ENCODE measurements at places on chromosomes 6 and 20. TPM values are rescaled to one million over a fixed set of nuclear protein-coding genes. Genes with fewer than 3 reads are reported as not detected.

DNA sequence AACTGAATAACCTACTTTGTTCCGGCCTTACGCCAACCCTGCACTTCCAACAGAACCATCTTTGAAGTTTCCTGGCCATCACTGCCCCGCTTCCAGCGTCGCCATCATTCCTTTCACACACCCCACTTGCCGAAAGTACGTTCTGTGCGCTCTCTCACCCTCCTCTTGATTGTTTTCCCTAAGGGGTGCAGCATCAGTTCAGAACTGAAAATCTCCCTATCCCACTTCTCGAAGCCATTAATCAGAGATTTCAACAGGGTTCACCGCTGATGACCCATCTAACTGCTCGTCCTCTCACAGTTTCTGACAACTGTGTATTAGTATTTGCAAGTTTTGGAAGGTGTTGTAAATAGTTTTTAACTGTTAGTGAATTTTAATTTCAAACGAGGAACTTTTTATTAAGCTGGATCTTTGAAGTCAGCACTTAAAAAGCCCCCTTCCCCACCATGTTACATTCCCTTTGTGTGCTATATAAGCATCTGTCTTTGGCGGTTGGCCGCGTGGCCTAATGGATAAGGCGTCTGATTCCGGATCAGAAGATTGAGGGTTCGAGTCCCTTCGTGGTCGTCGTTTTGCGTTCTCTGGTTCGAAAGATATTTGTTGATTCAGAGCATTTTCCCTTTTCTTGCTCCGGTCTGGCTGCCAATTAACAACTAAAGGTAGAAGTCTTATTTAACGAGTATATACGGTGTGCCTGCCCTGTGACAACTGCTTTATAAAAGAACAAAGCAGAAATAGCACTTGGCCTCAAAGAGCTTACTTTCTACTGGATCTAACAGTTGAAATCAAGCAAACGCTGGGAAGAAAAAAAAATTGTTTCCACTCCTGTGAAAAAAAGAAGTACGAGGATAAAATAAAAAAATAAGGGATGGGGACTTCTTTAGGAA, 42.6 kb downstream of the TRIM27 start:
- no peak for DNase-seq

ANKRD66 gene
- total RNA-seq = not detected

SAMD5 gene
- not detected for total RNA-seq

DNA sequence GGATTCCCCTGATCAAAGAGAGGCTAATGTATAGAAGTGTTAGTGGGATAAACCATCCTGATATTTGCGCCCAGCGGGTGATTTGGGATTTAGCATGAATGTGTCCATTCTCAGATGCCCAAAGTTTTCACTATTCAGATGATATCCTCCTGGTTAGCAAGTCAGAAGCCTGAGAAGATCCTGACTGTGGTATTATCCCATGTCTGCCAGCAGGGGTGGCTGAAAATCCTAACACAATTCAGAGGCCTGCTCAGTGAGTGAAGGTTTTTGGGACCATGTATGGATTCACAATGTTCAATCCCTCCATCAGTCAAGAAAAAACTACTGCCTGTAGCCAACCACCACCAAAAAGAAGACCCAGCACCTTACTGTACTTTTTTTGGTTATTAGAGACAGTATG, 34.1 kb upstream of the SPACA1 start:
- no peak for DNase-seq

ARFGAP1 gene
- 60.9 TPM for total RNA-seq

C6orf141 gene
- 1.3 TPM for total RNA-seq

- no peak for DNase-seq
Measured at GRCh38 chr6:53982366-53983050, 128.7 kb upstream of the MLIP start.

NMBR gene
- not detected for total RNA-seq

- DNase-seq = no peak
Measured at GRCh38 chr6:19791267-19791666, 45.9 kb upstream of the ID4 start.

DNA sequence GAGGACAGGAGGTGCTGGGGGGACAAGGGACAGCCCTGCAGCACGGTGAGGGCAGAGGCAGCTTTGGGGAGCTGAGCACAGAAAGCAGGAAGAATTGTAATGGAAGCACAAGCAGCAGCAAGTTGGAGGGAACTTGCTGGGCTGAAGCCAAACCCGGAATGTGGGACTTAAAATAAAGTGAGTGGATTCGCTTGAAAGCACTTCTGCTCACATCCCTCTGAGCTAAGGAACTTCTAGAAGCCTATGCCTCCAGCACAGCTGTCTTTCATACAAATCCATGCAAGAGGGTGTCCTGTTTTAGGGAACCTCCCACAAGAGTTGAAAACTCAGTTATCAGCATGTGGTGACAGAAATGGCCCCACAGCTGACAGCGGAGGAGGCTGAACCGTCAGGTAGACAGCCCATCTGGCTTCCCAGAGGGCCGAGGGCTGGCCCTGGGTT, 71.4 kb upstream of the MLN start:
- no peak for DNase-seq

- DNase-seq = no peak
Measured at GRCh38 chr6:39681674-39682121, 43.5 kb downstream of the KIF6 start.

DNA sequence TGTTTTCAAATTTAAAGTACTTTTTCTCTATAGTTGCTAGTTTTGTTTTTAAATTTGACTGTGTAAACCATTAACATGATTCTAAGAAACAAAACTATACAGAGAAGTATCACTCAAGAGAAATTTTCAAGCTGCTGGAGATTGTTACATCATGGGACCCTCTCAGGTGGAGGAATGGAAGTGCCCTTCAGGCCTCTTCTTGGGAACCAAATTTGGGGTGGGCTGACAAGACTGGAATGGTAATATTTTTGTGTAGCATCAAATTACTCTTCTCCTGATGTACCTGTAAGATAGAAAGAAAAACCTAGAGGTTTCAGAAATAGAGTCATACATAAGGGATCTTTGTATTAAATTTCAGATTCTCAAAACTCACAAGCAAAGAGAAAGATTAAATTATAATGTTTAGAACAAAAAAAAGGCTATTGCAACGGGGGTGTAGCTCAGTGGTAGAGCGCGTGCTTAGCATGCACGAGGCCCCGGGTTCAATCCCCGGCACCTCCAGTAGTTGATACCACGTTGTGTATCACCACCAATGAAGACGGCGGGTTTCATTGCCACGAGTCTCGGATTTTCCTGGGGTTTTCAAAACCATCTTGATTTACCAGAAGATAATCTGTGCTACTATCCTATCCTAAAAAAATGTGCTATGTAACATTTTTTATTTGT, 193.7 kb downstream of the GPX5 start:
- no peak for DNase-seq

DNA sequence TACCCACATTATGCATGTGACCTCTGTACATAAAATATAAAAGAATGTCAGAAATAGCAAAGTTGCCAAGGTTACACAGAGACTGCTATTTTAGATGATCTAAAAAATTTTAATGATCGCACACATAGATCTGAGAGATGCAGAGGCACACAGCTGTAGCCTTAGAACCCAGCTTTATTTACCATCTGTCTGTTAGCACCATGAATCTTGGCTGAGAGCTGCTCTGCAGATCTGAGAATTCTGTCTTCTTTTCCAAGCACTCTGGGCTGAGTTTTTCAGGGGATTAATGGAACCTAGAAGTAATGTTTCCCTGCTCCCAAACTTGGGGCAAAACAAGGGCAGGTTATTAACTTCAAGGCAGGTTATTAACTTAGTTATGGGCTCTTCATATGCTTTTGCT, 248.7 kb upstream of the JAG1 start:
- no peak for DNase-seq

- DNase-seq = no peak
Measured at GRCh38 chr20:58271606-58272351, 37.7 kb upstream of the RAB22A start.

DNA sequence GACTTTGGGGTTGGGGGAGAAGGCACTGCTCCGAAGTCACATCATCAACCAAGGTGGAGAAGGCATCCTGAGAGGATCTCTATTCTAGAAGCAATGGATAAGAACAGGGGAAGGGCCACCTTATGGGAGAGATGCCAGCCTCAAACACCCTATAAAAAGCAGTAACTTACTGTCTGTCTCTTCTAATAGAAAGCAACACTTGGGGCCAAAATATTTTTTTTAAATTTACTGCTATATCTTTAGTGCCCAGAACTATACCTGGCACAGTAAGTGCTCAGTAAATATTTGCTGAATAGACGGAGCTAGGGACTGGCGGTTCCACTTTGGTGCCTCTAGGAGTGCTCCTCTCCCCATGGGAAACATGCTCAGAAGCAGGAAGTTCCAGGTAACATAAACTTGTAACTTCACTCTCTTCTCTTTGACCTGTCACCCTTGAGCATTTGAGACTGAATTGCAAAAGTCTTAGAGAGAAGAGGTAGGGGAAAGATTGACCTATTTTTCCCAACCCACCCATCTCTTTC, 807 bp upstream of the OTOR start:
- DNase-seq = no peak

DNA sequence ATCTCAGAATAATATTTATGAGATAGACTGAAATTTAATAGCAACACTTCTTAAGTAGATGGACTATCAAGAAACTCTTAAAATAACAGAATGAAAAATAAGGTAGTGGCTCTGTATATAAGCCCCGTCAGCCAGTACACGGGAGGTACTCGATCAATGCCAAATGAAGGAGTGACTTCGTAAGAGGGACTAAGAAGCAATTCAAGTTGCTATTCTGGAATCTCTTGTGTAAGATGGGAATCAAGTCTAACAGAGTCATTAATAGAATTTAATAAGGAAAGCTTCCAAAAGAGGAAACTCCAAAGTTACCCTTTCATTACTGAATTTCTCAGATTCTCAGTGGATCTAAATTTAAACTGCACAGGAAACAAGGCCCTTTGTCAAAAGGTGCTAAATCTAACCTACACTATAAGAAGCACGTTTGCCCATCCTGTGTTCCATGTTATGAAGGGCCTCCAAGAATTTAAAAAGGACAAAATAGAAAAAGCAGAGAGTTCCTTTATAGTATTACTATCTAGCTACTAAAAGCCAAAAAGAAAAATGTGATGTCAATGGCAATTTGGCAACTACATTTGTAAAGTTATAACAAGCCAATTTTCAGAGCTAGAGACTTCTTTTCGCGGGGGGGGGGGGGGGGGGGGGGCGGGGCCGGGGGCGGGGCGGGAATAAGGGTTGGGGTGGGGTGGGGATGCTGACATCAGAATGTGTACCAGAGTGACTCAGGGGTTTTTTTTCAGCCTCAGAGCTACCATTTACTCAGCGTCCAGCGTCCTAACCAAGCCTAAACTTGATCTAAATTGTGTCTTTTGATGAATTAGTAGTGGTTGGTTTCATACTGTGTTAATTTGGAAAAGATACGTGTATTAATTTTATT, 200.6 kb downstream of the GMPR start:
- DNase-seq = peak; percentile 20

FILIP1 gene
- under 0.01 TPM for total RNA-seq

DNA sequence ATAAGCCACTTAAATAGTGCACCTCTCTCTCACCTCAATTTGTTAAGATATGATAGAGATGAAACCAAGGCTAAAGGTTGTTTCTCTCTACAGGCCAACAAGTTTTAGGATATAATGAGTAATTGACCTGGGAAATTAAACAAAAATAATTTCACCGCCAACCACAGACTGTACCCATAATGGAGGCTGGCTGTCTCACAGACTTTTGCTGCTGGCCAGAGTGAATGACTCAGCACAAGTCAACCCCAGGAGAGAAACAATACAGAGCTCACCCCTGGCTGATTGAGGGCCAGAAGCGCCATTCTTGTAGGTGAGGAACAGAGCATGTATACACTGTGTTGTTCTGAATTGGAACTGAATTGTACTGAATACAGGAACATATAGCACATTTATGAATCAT, 99.9 kb downstream of the CAP2 start:
- peak; percentile 33 for DNase-seq

SLC22A7 gene
- not detected for total RNA-seq

DNA sequence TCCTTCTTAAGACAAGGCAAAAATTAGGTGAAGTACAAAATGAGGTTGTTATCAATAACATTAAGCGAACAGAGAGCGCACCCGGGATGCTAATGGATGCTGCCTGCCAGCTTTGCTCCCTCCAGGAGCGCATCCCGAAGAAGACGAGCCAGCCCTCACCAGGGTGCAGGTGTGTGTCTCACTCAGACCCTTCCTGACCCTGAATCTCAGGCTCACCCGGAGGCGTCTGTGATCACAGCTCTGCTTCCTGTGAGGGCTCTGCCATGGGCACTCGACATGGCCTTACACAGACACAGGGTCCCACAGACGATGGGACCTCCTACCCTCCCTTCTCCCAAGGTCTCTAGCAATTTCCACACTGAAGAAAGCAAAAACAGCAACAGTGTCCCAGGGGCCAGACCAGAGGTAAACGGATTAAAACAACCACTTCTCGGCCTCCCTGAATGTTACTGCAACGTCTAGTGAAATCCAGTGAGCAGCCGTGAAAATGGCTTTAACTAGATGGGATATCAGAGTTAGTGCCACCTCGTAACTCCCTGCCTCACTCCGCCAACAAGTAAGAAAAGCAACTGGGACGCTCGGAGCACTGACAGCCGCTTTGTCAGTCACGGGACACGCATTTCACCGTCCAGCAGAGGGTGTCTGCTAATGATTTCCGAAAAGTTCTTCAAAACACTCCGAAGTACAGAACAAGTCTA, 11.7 kb downstream of the ZBTB46 start:
- no peak for DNase-seq

SAMD3 gene
- 0.54 TPM for total RNA-seq

- no peak for DNase-seq
Measured at GRCh38 chr6:44342489-44342888, at the start of gene SPATS1. Gene SPATS1 (plus strand): TSS chr6:44342650. CDS start chr6:44343096, 446 bp downstream.

DNA sequence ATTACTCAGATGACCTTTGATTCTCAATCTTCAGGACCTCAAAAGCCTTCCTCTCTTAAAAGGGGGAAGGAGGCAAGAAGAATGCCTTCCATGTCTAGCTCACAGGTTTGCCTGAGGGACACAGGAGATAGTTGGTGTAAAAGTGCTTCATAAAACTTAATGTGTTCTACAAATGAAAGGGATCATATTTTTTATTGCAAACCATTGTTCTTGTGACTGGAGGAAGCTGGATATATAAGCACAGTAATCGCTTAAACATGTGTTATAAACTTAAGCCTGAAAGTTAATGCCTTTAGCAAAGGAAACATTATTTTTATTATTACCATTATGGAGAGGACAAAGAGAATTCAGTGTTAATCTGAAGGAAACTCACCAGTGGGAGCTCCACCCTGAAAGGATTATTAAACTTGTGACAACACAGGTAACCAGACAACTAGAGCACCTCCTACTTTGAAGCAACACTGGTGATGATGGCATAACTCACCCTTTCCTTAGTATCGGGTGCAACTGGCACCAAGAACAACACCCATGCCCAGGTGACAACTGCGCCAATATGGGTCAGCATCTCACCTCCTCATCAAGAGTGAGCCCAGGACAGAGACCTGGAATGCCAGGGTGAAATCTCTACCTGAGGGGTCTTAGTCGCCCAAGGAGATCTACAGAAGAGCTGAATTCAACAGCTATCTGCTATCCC, 288.7 kb upstream of the PRDM1 start:
- DNase-seq = no peak

DNA sequence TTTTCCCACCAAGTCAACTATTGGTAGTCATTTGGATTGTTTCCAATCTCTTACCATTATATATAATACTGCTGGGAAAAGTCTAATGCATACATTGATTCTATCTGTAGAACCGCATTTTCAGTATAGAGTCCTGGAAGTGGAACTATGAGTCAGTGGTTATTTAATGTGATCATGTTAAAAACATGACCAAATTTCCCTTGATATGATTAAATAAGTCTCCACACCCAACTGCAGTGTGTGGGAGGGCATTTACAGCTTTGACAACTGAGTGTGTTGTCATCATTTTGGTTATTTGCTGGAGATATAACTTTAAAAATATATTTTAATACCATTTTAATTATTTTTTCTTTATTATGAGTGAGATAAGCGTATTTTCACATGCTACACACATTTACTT, 1027.6 kb downstream of the EYS start:
- DNase-seq = no peak

GRCh38 chr6:159450815-159451465, 242.1 kb downstream of the SOD2 start:
- no peak for DNase-seq
